ENCODE measurements at places on chromosomes 11 and 22. TPM values are rescaled to one million over a fixed set of nuclear protein-coding genes. Genes with fewer than 3 reads are reported as not detected.

Gene PKP3
- total RNA-seq: 208 TPM

Gene NCR3LG1
- total RNA-seq: 3.6 TPM

Gene ZNF70
- total RNA-seq: 2.9 TPM

Gene APOA4
- total RNA-seq: not detected

Gene SLC17A6
- not detected for total RNA-seq

Gene ADAMTS8
- total RNA-seq: not detected

Gene NRIP3
- 1.00 TPM for total RNA-seq

Gene LRRC4C
- total RNA-seq: not detected

Gene LUZP2
- total RNA-seq: 0.36 TPM

Gene SOX10
- not detected for total RNA-seq

Gene MAP6
- 0.50 TPM for total RNA-seq

Gene OR10G6
- not detected for total RNA-seq

Gene INPP5J
- 0.34 TPM for total RNA-seq

Gene CCDC89
- total RNA-seq: 0.14 TPM

Gene PRDM11
- total RNA-seq: 6.5 TPM

Gene TST
- total RNA-seq: 32.5 TPM

Gene PDE2A
- 2.1 TPM for total RNA-seq

Gene TPBGL
- not detected for total RNA-seq

Gene MMP12
- not detected for total RNA-seq

Gene OR5M3
- not detected for total RNA-seq

Gene HEPN1
- not detected for total RNA-seq

Gene OSM
- total RNA-seq: not detected

Gene FREY1
- 1.4 TPM for total RNA-seq

Gene PYGM
- total RNA-seq: 0.34 TPM

Gene ACRV1
- total RNA-seq: not detected

Gene PIH1D2
- total RNA-seq: 0.50 TPM

Gene OR52N4
- total RNA-seq: not detected

Measured in nasal cavity respiratory epithelium epithelial cell of viscerocranial mucosa (primary cell).